ENCODE measurements at places on chromosomes 4 and X. TPM values are rescaled to one million over a fixed set of nuclear protein-coding genes. Genes with fewer than 3 reads are reported as not detected.

Gene GAGE12F
- not detected for total RNA-seq

Gene LRRC66
- total RNA-seq = 0.10 TPM

Gene GLRB
- 11.1 TPM for total RNA-seq

Gene RBBP7
- total RNA-seq = 260 TPM

Gene GAGE13
- total RNA-seq = 1.4 TPM

Gene ARHGAP36
- total RNA-seq = not detected

Gene AKAP4
- total RNA-seq = not detected

Gene PNMA5
- total RNA-seq = not detected

Gene CLDN22
- total RNA-seq = not detected

Gene DNAAF6
- total RNA-seq = not detected

Gene USP11
- total RNA-seq = 36.4 TPM

Gene CPZ
- 4.0 TPM for total RNA-seq

Gene IL21
- not detected for total RNA-seq

Gene PCDH7
- 0.60 TPM for total RNA-seq

Gene PDCL2
- total RNA-seq = not detected

Gene AMTN
- total RNA-seq = not detected

Gene STS
- 2.1 TPM for total RNA-seq

Gene RTL9
- 0.39 TPM for total RNA-seq

Gene NXF2
- total RNA-seq = not detected

Gene GLRA2
- total RNA-seq = not detected

Gene CCDC149
- total RNA-seq = 4.1 TPM

Gene EDA2R
- total RNA-seq = 0.72 TPM

Gene ARR3
- total RNA-seq = not detected

Gene DKK2
- total RNA-seq = 5.1 TPM

Gene DOCK11
- total RNA-seq = 19.5 TPM

Gene FGFR3
- total RNA-seq = not detected

Gene TMEM47
- 23.9 TPM for total RNA-seq

Gene NXF2B
- total RNA-seq = not detected
